ENCODE measurements at places on chromosomes 1 and 21. TPM values are rescaled to one million over a fixed set of nuclear protein-coding genes. Genes with fewer than 3 reads are reported as not detected.

The REN gene
- total RNA-seq = 4.3 TPM

The NES gene
- total RNA-seq = 66.9 TPM

The SPRR2F gene
- total RNA-seq = not detected

The PROK1 gene
- total RNA-seq = not detected

The ATAD3B gene
- 17.3 TPM for total RNA-seq

The DVL1 gene
- total RNA-seq = 69.5 TPM
